Choroid plexus epithelial cell (primary cell): ENCODE measurements at places on chromosomes 16 and 17.

DNA sequence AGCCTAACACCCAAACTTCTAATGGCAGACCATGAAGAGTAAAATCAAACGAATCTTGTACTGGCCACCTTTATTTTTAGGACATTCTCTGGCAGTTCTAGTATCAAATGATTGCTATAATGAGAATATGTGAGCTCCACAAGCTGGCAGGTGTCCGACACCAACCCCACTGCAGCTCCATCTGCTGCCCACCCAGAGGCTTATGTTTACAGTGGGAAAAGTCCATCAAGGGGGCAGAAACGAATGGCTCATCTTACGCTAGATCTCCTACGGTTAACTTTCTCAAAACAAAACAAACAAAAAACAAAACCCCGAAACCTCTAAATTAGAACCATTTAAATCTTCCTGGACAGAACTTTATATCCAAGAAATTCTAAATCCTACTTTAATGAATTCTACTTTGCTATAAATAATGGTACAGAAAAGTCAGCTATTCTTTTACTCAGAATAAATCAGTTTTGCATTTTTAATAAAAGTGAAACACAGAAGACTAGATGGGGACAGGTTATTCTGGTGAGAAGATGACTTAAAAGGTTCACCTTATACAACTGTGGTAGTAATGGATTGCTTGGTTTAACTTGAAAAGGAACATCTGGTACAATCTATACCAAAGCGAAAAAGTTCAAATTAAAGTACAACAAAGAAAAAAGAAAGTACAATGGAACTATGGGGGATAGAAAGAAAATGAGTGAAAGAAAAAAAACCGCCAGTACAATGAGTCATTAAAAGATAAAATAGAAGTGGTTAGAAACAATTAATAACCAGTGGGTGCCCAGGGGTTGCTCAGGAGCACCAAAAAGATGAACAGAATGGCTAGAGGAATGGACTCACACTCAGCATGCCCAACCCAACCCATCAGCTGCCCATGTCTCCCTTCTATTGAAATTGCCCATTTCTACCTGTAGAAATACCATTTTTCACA is 40.2 kb downstream of the GRB2 start:
- no peak for DNase-seq

- DNase-seq: no peak
Observed at GRCh38 chr16:67040906-67041305, 12.0 kb downstream of the CBFB start.

DNA sequence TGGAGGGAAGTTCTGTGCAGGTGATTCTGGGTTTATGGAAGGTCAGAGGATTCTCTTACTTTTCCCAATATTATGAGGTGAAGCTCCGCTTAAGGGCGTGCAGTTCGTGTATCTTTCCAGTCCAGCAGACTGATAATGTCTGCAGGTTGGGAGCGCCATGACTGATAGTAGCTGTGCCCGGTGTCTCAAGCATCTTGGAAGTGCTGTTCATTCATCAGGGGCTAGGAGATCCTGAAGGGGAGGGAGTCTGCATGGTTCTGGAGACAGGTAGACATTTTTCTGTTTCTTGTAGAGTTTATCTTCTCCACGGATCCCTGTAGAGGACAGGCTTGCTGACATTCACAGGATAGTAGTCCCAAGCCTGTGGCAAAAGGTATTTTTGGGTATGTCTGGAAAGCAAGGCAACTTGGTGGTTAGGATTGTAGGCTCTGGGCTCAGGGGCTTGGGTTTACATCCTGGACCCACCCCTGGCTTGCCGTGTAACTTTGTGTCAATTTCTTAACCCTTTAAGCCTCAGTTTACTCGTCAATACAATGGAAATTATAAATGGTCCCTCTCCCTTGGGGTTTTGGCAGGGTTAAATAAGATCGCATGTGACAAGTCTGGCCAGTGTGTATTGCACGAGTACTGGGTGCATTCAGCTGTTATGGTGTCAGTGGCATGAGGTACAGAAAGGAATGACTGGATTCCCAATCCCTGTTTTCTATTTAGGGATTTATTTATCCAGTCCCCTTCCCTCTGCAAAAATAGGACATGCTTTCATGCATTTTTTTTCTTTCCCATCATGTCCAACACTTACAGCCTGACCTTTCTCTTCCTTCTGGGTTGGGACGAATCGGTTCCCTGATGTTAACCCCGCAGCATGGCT is 8.2 kb downstream of the HLF start:
- DNase-seq: no peak

DNA sequence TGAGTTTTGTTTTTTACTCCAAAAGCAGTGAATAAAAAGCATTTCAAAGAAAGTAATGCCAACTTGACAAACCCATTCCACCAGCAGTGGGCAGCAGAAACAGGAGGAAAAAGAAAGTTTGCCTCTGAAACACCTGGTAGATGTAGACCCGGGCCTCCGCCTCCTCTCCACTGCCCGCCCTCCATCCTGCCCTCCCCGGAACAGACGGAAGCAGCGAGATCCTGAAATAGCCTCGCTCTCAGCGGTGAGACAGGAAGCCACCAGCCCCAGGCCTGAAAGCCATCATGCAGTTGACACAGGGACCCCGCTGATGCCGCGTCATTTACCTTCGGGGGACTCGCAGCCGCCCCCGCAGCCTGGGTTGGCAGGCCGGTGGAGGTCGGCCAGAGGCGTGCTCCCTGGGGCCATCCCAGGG is 67.8 kb downstream of the C16orf78 start:
- peak; percentile 5 for DNase-seq

GRCh38 chr16:89981414-89981813 is 32.9 kb downstream of the DEF8 start:
- no peak for DNase-seq

DNA sequence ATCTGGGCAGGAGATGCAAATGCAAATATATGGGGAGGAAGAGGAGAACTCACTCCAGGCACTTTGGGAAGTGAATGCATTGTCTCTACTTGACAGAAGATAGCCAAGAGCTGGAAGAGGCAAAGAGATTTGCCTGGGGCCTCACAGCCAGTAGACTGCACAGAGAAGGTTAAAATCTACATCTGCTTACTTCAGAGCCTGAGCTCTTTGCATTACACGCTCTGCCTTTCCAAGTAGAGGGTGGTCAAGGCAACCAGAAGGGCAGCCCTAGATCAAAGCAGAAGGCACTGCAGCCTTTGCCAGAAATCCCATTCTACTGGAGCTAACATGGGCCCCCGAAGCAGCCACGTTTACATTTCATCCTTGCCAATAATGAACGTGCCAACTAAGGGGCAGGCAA is 407.2 kb upstream of the CCL2 start:
- DNase-seq: no peak

- DNase-seq: no peak
Observed at GRCh38 chr17:970364-970763, 9.2 kb downstream of the NXN start.

- peak; percentile 52 for DNase-seq
Observed at GRCh38 chr17:72362376-72363088, 241.7 kb downstream of the SOX9 start.

GRCh38 chr16:84629580-84629979 is 11.7 kb upstream of the COTL1 start:
- no peak for DNase-seq

GRCh38 chr16:85357323-85357722 is 245.1 kb upstream of the CIBAR2 start:
- DNase-seq: no peak

GRCh38 chr17:31291820-31292219 is 5.2 kb downstream of the OMG start:
- peak; percentile 53 for DNase-seq

DNA sequence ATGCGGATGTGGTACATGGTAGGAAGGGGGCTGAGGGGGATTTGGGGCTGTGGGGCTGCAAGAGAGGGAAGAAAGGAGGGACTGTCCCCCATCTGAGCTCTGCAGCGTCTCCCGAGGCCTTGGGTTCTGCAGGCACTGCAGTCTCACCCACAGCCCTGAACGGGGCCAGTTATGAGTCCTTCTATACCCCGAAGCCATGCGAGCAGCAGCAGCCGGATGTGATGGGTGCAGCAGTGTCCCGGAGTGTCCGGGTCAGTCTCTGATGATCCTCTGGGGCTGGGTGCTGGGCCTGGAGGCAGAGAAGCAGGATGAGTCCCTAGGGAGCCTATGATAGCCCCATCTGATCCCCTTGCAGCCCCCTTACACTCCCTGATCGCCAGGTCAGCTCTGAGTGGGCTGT is 41.5 kb downstream of the CPNE2 start:
- DNase-seq: no peak

- no peak for DNase-seq
Observed at GRCh38 chr16:74321356-74321755, 24.7 kb downstream of the PSMD7 start.

- DNase-seq: no peak
Observed at GRCh38 chr16:89695875-89696669, 5.4 kb downstream of the SPATA2L start.

GRCh38 chr17:77451245-77451893 is 310.6 kb downstream of the SEC14L1 start:
- peak; percentile 77 for DNase-seq

DNA sequence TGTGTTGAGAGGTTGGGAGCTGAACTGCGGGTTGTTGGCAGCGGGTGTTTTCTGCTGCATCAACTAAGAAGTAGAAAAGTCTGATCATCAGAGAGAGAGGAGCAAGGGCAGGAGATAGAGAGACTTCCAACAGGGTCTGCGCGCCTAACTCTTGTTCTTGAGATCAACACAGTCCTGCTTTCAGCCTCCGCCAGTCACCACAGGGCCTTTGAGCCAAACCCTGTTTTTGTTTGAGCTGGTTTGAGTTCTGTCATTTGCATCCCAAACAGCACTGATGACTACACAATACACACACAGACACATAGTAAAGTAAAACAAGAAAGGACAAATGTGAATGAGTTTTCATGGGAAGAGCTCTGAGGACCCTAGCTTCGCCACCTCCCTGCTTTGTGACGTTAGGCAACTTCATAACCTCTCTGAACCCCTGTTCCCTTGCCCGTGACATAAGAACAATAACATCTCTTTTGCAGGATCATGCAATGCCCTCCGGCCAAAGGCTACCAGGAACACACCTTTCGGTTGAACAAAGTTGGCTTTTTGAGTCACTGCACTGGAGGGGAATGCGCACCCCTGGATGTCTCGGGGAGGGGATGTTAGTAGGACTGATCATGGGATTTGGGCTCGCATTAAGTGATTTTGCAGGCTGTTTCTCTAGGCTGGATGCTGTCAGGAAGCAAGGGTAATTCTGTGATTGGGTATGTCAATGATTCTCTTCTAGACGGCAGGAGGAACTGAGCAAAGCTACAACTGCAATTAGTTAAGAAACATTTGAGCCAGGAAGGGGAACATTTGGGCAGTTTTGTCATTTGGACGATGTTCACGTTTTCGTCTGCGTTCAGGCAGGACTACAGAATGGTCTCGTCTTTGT is 92.3 kb downstream of the C16orf78 start:
- no peak for DNase-seq

GRCh38 chr17:59572301-59572924 is 7.0 kb downstream of the DHX40 start:
- peak; percentile 31 for DNase-seq

GRCh38 chr17:73594025-73594424 is 50.2 kb downstream of the SDK2 start:
- DNase-seq: no peak

GRCh38 chr17:16872351-16873173 is 99.4 kb downstream of the TNFRSF13B start:
- no peak for DNase-seq

DNA sequence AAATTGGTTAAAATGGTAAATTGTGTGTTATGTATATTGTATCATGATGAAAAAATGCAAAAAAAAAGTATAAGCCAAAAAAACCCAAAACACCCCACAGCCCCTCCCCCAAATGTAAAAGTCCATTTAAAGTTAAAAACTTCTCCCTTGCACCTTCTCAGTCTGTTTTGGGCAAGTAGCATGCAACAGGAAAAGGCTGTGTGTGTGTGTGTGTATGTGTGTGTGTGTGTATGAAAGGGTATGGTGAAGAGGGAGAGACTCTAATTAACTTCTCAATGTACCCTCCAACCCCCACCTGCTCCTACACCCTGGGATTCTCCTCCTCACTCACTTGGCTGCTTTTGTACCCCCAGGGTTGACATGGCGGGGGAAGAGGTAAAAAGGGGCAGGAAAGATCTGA is 9.2 kb upstream of the GGT6 start:
- no peak for DNase-seq
